SW480 (cell line): ENCODE measurements at places on chromosomes 6 and 20.

GRCh38 chr6:135033238-135033637, 21.4 kb downstream of the HBS1L start:
- DNase-seq, result no peak

DNA sequence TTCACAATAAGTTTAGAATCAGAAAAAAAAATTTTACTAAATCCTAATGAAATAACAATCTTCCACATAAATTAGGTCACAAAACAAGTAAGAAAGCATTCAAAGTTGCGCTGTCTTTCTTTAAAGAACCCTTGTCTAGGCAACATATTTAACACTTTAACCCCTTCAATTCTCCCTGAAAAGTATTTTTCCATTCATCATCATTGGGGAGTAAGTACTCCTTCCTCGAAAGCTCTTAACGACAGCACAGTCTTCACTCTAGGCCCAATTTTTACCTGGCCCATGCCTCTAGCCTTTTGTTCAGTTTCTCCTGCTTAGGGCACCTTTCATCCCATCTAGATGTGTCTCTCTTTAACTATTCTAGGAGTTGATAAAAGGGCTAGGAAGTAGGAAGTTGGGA, 2.6 kb downstream of the TSPYL1 start:
- DNase-seq, result no peak

DNA sequence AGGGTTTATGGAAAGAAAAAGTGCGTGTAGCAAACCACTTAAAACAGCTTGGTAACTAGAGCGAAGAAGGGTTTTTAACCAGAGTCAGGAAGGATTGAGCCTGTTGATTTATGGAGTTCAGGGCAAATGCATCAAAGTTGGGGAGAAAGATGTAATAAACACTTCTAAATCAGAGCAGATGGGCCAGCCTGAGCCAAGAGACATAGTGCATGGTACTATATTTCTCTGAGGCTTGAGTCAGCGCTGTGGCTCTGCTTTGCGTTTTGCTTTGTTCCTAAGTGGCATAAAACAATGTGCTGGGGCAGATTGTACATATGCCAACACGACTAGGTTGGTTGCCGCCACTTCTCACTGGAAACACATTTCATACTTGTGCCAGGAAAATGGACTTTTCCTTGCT, 111.3 kb downstream of the BCKDHB start:
- no peak for DNase-seq

DNA sequence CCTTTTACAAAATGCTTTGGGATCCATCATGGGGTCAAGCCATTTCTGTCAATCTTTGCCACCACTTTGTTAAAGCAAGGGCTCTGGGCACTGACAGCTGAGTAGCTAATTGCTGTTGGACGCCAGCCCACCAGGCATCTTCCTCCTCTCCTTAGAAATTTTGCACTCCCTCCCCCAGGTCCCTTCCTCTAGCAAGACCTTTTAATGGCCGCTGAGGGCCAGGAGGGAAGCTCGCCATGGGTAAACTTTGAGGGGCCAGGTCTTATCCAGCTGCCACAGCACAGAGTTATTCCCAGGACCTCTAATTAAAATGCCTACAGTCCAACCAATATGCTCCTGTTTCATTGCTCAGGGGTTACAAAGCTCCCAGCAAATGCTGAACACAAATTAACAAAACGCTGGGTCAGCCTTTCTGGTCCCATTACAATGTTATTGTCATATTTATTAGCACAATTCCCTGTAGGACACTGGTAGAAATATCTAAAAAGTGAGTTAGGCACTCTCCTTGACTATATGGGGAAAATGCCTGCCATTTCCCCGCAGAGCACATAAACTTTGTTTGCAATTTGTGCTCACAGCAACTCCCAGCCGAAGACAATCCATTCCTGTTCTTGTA, 16.8 kb downstream of the SCML4 start:
- DNase-seq, result no peak

DNA sequence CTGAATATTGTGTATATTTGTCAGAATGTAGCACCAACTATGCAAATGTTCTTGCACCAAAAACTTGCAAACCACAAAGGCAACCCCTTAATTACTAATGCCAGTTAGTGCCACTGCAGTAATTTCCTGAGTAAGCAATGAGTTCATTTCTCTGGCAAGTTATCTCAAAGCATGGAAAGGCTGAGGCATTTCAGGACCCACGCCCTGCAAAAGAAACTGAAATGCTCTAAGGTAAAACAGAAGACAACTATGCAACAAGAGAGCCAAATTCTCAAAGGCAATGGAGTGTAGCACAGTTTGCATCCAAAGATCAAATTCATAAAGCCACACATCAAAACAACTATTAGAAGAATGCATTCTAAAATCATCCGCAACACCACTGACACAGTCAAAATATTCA, 994.4 kb downstream of the EYS start:
- no peak for DNase-seq

GRCh38 chr20:18314786-18315406, 26.6 kb downstream of the ZNF133 start:
- DNase-seq, result no peak

- no peak for DNase-seq
These were observed 11.4 kb downstream of the SYNGAP1 start for GRCh38 chr6:33430991-33431879.

DNA sequence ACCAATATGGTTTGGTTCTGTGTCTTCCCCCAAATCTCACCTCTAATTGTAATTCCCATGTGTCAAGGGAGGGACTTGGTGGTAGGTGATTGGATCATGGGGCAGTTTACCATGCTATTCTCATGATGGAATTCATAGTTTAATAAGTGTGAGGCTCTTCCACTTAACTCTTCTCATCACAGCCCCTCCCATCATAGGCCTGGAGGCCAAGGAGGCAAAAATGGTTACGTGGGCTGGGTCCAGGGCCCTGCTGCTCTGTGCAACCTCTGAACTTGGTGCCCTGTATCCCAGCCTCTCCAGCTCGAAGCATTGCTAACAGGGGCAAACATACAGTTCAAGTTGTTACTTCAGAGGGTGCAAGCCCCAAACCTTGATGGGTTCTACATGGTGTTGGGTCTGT, 232.7 kb downstream of the ADGRG6 start:
- DNase-seq, result no peak

GRCh38 chr6:42038811-42039408, 11.4 kb upstream of the TAF8 start:
- DNase-seq, result peak; percentile 60

DNA sequence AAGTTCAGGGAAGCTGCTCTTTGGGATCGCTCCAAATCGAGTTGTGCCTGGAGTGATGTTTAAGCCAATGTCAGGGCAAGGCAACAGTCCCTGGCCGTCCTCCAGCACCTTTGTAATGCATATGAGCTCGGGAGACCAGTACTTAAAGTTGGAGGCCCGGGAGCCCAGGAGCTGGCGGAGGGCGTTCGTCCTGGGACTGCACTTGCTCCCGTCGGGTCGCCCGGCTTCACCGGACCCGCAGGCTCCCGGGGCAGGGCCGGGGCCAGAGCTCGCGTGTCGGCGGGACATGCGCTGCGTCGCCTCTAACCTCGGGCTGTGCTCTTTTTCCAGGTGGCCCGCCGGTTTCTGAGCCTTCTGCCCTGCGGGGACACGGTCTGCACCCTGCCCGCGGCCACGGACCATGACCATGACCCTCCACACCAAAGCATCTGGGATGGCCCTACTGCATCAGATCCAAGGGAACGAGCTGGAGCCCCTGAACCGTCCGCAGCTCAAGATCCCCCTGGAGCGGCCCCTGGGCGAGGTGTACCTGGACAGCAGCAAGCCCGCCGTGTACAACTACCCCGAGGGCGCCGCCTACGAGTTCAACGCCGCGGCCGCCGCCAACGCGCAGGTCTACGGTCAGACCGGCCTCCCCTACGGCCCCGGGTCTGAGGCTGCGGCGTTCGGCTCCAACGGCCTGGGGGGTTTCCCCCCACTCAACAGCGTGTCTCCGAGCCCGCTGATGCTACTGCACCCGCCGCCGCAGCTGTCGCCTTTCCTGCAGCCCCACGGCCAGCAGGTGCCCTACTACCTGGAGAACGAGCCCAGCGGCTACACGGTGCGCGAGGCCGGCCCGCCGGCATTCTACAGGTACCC, at the start of gene ESR1:
Gene ESR1, plus strand, starts transcription at position 170 of the 858 bp plus-strand sequence. Its CDS starts 231 bp downstream, at position 401.
- DNase-seq, result no peak

- no peak for DNase-seq
These were observed 295.5 kb upstream of the ADGRB3 start for GRCh38 chr6:68339488-68340131.

DNA sequence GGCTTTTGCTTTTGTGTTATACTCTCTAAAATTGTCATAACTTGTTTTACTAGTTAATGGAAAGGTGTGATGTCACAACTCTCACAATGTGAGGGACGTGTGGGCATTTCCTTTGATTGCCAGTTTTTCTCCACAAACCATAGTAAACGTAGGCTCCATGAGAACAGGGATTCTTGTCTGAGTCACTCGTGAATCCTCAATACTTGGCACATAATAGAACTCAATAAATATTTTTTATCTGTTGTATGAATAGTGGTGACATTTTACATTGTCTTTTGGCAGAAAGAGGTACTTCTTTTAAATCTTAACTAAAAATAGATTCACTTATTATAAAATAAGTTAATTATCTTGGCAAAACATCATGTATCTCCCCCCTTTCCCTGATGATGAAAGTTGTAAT, 69.0 kb upstream of the CNKSR3 start:
- no peak for DNase-seq

DNA sequence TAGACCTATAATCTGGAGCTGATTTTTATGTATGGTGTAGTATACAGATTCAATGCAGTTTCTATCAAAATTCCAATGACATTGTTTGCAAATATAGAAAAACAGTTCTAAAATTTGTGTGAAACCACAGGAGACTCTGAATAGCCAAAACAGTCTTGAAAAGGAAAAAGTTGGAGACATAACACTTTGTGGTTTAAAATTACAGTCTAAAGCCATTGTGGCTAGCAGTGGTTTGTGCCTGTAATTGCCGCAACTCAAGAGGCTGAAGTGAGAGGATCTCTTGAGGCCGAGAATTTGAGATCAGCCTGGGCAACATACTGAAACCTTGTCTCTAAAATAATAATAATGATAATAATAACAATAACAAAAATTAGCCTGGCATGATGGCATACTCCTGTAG, 213.7 kb downstream of the CDKAL1 start:
- no peak for DNase-seq

GRCh38 chr6:45991189-45991588, 24.5 kb downstream of the CLIC5 start:
- DNase-seq, result no peak

- no peak for DNase-seq
These were observed 4.7 kb downstream of the GTSF1L start for GRCh38 chr20:43722153-43722505.

GRCh38 chr6:160348223-160349019, at the start of gene SLC22A3:
Gene SLC22A3 (plus strand): TSS chr6:160348378. CDS start chr6:160348420, 42 bp downstream.
- DNase-seq, result peak; percentile 50

DNA sequence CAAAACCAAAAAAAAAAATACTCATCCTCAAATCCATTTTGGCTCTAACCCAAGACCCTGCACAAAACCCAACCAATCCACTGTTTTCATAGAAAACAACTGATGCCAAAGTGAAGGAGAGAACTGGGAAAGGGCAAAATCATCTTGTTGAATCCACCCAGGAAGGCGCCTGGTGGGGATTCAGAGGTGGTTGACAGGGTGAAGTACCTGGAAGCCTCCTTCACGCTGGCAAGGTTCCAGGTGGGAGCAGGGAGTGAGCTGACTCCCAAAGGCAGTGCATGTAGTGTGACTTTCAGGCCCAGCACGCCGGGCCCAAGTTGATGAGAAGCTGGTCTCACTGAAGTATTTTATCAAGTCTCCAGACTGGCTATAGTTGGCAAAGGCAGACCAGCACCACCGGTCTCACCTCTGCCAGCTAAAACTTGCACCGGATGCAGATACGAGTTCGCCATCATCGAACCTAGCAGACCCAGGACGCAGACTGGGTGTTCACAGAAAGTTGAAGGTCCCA, 16.5 kb downstream of the PPP1R10 start:
- DNase-seq, result no peak

DNA sequence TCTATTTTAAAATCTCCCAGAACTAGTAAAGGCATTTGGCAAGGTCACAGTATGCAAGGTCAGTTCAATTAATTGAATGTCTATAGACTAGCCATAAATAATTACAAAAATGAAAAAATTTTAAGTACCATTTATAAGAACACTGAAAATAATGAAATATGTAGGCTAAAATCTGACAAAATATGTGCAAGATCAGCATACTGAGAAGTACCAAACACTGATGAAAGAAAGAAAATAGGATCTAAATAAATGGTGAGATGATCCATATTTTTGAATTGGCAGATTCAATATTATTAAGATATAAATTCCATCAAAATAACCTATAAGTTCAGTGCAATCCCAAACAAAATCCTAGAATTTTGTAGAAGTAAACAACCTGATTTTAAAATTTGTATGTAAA, 28.0 kb upstream of the NELFCD start:
- DNase-seq, result no peak

GRCh38 chr6:78611102-78611620, 256.2 kb upstream of the IRAK1BP1 start:
- no peak for DNase-seq

DNA sequence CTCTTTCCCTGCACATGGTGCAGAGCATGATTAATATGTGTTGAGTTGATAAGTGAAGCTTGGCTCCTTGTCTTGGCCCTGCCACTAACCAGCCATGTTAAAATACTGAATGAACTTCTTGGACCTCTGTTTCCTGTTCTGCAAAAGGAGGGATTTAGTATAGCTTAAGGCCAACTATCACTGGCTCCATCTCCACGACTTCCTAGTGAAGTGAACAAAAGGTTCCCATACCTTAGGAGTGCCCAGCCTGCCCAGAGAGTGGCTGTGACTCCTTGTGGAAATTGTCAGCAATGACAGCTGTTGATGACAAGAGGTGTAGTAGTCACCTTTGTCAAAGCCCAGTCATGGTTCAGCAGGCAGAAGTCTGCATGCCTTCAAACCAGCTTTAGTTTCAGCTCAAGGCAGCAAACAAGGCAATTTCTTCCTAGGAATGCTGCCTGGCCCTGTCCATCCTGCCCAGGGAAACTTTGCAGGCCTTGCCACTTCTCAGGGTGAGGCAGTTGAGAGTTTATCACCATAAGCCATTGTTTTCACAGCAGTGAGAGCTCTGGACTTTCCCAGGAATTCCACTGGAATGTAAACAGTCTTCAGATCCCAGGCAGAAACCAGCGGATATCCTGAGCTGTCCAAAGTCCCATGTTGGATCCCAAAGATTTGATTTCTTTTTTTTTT, 169.7 kb upstream of the TNFAIP3 start:
- peak; percentile 37 for DNase-seq

DNA sequence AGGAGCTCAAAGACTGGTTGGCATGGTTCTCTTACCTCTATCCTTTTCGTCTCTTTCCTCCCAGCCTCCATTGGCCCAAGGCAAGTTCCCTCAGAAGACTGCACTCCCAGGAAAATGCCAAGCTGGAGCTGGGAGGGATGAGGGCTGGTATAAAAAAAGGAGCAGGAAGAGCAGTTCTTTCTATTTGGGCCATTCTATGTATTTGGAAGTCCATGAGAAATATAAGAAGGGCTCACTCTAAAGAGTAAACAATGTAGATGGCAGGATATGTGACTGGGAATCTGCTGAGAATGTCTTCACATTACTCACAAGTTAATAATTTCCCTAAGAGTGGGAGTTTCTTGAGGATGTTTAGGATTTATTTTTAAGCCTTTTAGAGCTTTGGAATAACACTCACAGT, 36.6 kb upstream of the ADTRP start:
- DNase-seq, result no peak
